ENCODE measurements at places on chromosomes 3 and 15.

- no peak for DNase-seq
Measured at GRCh38 chr3:142019794-142020320, 129.5 kb downstream of the TFDP2 start.

DNA sequence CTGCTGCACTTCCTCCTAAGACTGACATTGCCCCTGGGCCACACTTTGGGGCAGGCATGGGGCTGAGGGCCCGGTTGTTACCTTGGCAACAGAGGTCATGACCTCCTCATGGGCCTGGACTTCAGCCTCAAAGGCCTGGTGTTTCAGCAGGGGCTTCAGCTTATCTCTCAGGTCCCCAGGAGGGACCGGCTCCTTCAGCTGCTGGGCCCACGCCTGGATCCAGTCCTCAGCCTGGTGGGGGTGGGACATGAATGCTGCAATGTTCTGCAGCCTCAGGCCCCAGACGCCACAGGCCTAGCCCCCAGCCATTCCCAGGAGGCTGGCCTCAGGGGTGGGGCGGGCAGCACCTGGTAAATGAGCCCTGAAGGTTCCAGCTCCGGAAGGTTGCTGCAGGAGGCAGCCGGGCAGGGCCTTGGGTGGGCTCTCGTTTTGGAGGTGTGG lies 27.6 kb downstream of the SPTBN5 start:
- no peak for DNase-seq

DNA sequence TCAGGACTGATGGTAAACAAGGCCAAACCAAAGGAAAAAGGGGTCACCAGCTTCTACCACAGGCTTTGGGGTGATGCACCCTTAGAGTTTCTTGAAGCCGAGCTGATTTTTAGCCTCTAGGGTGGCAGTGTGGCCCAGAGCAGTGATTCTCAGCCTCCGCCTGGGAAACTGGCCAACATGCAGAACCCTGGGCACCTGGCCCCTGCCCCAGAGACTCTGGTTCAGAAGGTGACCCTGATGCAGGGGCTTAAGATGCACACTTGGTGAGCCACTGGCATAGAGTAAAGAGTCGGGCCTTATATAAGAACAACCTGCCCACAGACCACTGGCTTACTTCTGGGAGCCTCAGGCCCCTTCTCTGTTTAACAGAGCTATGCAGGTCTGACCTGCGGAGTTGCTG lies 44.5 kb downstream of the SYNM start:
- DNase-seq = no peak

- no peak for DNase-seq
Measured at GRCh38 chr3:24454856-24455255, 39.8 kb downstream of the THRB start.

DNA sequence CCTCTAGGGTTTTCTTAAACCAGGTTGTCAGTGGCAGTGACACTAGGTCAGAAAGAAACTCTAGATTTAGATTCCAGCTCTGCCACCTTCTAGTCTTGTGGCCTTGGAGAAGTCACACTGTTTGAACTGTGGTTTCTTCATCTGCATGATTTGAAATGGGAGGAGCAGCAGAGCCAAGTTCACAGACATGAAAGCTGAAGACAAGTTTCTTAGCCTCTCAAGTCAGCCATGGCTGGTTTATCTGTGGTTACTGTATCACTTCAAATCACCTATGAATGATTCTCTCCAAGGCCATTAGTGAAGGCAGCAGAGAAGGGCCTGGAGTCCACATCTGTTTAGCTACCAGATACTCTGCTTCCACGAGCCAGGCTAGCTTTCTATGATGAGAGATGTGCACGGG lies 15.6 kb downstream of the CLEC3B start:
- no peak for DNase-seq

DNA sequence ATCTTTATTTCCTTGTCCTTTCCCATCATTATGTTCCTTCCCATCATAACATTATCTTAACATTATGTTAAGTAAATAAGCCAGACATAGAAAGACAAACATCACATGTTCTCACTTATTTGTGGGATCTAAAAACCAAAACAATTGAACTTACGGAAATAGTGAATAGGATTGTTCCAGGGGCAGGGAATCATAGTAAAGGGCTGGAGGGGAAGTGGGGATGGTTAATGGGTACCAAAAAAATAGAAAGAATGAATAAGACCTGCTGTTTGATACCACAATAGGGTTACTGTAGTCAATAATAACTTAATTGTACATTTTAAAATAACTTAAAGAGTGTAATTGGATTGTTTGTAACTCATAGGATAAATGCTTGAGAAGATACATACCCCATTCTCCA lies 36.7 kb upstream of the MBNL1 start:
- no peak for DNase-seq

- no peak for DNase-seq
Measured at GRCh38 chr15:81478354-81478753, 104.3 kb upstream of the TMC3 start.

DNA sequence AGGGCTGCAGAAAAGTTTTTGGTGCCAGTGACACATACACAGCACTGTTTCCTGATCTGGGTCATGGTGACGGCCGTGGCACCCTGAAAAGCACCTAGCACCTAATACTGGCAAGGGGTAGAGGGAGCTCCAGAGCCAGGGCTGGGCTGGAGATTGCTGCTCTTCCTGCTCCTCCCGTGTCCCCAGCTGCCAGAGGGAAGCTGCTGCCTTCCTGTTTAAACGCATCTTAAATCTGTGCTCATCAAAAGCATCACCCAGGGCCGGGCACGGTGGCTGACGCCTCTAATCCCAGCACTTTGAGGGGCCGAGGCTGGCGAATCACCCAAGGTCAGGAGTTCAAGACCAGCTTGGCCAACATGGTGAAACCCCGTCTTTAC lies 156.7 kb upstream of the MEF2A start:
- DNase-seq = no peak

DNA sequence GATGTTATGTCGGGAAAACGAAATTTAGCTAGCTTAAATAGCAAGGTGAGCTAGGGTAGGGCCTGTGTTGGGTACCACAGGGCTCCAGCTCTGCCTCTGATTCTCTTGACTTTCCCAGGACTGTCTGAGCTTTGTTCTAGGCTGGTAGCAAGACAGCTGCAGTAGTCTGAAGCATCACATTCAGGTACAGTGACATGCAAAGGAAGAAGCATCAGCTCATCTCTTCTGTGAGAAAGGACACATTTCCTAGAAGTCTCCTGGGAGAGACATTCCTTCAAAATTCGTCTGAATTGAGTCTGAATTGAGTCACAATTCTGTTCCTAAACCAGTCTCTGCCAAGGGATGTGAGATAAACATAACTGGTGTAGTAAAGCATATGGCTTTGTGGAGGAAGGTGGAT lies 8.5 kb upstream of the UBXN7 start:
- DNase-seq = no peak

- DNase-seq = no peak
Measured at GRCh38 chr3:177569875-177570657, 372.8 kb upstream of the TBL1XR1 start.

- no peak for DNase-seq
Measured at GRCh38 chr3:71087143-71088018, 496.1 kb downstream of the FOXP1 start.

DNA sequence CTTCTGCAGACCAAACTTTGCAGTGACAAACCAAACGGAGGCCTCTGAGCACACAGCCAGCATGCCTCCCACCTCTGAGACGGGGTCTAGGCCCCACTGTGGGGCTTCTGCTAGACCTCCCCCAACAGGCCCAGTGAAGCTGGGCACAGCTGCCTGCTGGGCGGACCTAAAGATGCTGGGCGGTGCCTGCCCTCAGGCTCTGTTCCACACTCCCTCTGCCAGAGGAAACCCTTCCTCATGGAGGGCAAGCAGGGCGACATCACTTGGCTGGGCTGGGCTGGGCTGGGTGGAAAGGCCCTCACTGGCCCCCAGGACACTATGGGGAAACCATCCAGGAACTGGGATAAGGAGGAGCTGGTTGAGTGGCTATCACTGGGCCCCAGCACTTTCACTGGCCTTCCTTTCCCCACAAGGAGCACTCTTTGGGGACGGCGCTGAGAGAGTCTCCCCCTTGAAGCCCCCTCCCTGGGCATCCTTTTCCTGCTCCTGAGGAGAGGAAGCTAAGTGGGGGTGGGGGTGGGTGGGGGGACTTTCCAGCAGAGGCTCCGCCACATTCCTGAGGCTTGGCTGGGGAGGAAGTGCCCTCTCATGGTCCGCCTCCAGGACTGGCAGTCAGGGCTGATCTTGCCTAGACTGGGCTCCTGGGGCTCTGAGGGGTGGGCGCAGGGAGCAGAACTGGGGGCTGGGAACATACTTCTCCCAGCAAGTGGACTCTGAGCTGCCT lies 98.1 kb upstream of the HACD2 start:
- DNase-seq = no peak

GRCh38 chr15:36598529-36599177 lies 19.2 kb downstream of the CDIN1 start:
- no peak for DNase-seq

- no peak for DNase-seq
Measured at GRCh38 chr3:123880998-123881561, 3.1 kb downstream of the MYLK start.

GRCh38 chr3:9716801-9717555 lies 13.3 kb downstream of the CPNE9 start:
- no peak for DNase-seq

GRCh38 chr15:59649603-59650002 lies 7.7 kb downstream of the GTF2A2 start:
- DNase-seq = no peak

DNA sequence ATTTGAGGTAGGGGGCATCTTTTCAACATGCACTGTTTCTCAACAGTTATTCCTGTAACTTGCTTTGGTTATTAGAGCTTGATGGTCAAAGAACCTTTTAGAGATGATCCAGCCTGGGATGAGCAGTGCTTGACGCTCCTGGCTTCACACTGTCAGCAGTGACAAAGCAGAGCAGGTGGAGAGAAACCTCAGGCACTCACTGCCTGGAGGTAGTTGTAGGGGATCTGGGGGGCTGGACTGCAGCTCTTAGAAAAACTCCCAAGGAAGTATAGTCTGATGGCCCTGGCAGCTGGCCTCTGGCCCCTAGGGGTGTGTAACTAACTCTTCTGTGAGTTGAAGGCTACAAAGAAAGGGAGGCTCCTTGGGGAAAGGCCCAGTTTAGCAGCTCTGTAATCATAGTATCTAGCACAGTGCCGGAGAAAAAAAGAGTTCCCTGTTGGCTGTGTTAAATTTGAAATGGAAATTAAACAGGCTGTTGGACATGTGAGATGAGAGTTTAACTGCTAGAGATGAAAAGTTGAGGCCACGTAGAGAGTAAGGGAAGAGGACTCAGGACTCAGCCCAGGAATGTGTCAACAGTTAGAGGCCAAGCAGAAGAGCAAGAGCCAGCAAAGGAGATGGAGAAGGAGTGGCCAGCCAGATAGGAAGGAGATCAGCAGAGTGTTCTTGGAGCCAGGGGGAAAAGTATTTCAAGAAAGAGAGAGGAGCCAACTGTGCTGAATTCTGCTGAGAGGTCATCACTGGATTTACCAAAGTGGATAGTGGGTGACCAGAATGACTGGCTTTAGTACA lies 14.2 kb downstream of the OXNAD1 start:
- DNase-seq = no peak

- no peak for DNase-seq
Measured at GRCh38 chr3:146803745-146804144, 198.6 kb upstream of the PLSCR5 start.
